WTC11 (cell line): ENCODE measurements at places on chromosomes 5 and 9. TPM values are rescaled to one million over a fixed set of nuclear protein-coding genes. Genes with fewer than 3 reads are reported as not detected.

GRCh38 chr5:52657247-52657645, 130.5 kb upstream of the ITGA1 start:
- DNase-seq: no peak

DNA sequence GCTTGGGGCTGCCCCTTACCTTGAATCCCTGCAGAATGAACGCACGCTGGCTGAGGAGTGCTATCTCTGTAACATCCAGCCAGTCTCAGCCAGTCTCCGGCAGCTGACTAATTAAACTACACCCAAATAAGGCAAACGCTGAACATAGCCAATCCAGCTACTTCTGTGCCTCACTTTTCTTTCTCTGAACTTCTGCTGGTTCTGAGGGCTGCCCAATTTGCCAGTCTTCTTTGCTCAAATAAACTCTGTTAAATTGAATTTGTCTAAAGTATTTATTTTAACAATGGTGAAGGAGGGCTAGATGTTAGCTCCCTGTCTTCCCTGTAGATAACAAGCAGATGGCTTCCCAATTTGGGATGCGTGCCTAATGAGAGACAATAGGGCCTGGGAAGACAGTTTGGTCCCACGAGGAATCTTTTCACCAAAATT, 154.0 kb upstream of the NFIL3 start:
- no peak for DNase-seq

DNA sequence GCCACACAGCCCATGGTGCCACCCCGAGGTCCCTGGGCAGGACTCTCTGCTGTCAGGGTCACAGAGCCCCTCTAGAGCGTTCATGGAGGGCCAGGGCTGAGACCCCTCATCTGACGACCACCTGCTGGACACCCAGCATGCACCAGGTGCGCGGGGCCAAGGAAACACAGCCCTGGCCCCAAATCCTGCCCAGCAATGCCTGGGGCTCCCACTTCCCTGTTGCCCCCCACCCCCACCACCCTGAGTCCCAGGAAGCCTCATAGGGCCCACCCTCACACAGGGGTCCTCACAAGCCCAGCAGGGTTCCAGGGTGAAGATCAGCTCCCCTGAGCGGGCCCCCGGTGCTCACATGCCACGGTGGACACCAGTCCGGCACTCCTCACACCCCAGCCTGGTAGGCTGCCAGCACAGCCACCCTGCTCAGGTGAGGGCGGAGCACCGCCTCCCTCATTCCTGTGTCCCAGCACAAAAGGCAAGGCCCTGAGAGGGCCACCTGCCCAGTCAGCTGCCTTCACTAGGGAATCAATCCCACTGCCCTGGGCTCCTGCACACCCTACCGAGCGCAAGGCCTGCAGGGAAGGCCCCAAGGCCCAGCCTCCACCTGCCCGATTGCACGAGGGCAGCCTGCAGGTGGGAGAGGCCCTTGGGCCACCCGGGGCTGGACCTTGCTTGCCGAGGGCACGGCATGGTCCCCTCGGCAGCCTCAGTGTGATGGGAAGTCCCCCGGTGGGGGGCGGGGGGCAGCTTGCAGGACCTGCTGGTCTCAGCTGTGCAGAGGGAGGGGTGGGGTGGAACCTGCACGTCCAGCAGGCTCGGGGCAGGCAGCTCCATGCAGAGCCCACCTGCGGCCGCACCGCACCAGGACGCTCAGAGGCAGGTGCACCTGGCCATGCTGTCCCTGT, 56.4 kb upstream of the UBAC1 start:
- peak; percentile 11 for DNase-seq

The GADD45G gene
- total RNA-seq: 10.6 to 13.9 TPM (median 13.5 TPM) in 3 replicates

The TMEM171 gene
- total RNA-seq: 0.96 to 1.8 TPM (median 1.7 TPM) in 3 replicates

- DNase-seq: no peak
Measured at GRCh38 chr9:98290411-98290810, 35.0 kb upstream of the TBC1D2 start.

The AJM1 gene
- total RNA-seq: 1.6 to 1.7 TPM (median 1.6 TPM) in 3 replicates
